ENCODE measurements at places on chromosomes 6 and 20.

DNA sequence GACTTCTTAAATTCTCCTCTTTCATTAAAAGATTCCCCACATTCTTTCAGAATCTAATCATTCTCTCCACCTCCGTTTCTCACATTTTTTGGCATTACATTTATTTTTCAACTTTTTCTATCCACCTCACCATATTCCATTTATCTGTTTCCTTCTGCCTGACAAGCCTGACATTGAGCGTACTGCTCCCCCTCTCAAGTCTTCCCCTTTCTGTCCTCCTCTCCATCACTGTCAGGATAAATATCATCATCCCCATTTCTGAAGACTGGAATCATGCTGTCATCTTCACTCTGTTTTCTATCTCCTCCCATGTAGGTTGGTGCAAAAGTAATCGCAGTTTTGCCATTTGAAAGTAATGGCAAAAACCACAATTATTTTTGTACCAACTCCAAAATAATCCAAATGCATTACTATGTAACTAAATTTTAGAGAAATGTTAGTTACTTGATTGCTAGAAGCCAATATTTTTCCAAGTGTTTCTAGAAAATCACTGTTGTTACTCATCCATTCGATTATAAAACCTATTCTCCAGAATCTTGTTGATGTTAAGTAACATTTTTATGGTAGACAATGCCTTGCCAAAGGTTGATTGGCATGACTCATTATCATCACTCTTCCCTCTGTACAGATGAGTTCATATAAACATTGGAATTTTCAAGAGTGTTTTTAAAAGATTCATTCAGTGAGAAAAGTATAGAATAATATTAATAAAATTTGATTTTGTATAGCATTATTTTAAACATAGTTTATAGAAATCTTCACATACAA is 292.3 kb upstream of the RNF217 start:
- no peak for DNase-seq

- no peak for DNase-seq
Observed at GRCh38 chr6:87656857-87657256, 45.2 kb downstream of the AKIRIN2 start.

DNA sequence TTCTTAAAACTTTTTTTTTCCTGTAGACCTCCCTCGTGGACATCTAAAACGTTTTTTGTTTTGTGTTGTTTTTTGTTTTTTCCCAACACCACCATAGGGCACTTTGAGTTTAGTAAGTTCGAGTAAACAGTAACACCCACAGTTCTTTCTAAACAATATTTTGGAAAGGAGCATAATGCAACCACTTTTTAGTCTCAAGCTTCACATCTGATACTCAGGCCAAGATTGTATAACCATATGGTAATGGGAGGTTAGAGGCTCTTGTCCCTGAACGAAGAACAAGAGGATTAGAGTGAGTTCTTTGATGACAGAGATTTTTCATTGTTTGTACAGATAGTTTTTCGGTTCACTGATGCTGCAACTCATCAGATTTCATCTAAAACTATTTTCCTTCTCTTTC is 144.6 kb downstream of the MTHFD1L start:
- no peak for DNase-seq

DNA sequence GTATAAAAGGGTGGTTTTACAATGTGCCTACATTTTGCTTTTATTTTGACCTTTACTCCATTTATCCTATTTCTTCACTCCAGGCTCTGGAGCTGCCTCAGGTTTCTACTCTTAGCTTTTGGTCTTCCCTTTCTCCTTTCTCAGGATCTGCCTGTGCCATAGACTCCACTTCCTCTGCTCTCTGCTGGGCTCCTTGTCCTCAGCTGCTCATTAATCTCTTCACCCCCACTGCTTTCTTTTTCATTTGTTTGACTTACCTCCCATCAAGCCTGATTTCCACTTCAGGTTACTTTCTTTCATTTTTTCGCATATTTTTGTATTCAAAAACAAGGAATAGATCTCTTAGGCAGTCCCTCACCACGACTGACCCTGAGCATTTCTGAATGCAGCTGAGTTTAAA is 106.8 kb downstream of the COL19A1 start:
- DNase-seq, result no peak

DNA sequence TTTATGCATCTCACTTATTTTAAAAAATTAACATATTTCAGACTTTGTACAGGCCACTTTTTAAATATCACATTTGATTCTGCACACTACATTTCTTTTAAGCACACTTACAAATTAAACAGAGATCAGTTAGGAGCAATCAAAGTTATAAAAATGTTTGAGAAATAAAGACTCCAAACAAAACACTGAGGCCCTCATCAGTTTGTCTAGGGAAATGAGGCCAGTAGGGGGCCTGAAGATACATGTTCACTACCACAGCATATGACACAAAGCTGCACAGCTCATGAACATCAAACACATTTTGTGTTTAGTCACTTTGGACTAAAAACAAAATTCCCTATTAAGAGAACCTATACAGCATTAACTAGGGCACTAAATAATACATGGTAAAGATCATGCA is 180.5 kb downstream of the PDE7B start:
- no peak for DNase-seq

GRCh38 chr6:22153384-22154158 is 143.3 kb downstream of the PRL start:
- no peak for DNase-seq

DNA sequence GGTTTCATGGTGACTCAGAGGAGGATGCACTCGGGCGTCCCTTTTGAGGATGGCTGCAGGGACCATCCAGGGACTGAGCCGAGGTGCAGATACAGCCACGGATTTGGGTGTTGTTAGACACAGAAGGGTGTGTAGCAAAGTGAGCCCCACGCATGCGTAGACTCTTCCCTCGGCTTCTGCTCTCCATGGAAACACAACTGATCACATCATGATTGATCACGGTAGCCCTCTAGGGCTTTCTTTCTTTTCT is 606 bp upstream of the ULBP1 start:
- DNase-seq, result no peak

Measured in dorsolateral prefrontal cortex (tissue), 122 donors.